Fibroblast of skin of right biceps (primary cell): ENCODE measurements at places on chromosomes 5 and 9.

DNA sequence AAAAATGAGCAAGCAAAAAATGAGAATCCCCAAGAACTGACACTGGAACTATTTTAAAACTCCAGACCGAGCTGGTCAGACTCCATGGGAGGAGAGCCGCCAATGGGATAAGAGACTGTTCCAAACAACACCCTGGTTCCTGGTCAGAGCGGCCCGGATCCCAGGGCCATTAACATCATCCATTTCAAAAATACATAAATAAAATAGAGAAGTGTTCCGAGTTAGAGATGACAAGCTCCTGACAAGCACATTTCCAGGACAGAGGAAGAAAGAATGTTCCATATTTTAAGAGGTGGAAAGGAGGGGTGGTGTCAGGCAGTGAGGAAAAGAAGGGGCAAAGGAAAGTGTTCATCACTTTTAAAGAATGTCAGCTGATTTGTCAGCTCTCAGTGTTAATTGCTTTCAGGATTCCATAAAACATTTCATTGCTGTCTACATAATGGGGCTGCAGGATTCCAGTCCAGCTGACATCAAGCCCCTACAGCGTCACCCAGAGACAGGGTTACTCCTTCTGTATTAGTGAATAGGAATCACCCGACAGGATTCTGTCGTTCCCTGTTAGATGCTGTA is 202.5 kb upstream of the TRIM32 start:
- DNase-seq: peak; percentile 58

- no peak for DNase-seq
Measured at GRCh38 chr9:5085993-5086392, 99.4 kb downstream of the INSL6 start.

GRCh38 chr5:139082813-139083498 is 115.2 kb downstream of the SIL1 start:
- no peak for DNase-seq

- DNase-seq: peak; percentile 26
Measured at GRCh38 chr5:115184770-115185169, 15.1 kb upstream of the TRIM36 start.

DNA sequence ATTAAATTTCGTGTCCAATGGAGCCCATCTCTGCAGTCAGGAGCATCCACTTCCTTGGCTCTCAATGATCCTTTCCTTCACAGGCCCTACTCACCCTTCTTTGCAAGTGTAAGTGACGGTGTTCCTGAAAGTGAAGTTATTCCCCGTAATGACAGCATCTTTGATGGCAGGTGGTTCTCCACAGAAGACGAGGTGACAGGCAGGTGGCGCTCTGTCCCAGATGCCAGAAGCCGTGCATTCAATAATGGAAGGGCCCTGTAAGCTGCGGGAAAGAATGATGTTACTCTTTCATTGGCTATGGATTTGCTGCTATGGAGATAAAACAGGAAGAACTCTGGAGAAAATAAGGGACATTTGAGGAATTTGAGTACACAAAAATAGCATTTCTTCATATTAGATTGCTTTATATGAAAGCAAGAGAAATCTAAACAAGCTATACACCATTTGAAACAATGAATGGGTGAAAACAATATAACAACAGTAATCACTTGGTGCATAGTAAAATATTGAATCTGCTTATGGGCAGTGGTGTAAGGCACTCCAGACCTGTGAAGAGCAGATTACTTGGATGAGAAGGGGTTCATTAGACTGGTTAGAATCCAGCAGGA is 89.9 kb upstream of the TXNDC8 start:
- peak; percentile 53 for DNase-seq

DNA sequence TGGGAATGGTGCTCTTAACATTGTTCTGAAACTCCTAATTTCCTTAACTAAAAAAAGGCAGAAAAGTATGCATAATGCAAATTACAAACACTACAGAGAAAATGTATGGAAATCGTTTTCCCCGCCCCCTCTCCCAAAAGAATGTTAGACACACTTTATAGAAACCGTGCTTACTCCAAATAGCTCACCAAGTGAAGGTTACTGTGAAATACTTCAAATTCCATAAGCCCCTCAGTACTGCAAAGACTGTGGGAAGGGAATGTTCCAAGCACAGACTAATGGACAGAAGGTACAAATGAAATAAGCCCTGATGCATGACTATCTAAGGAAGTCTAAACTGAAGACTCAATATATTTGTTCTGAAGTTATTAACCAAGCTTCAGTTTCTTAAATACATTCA is 12.5 kb downstream of the MAPKAP1 start:
- DNase-seq: peak; percentile 89

GRCh38 chr5:65855766-65856315 is 70.5 kb upstream of the ERBIN start:
- DNase-seq: no peak

DNA sequence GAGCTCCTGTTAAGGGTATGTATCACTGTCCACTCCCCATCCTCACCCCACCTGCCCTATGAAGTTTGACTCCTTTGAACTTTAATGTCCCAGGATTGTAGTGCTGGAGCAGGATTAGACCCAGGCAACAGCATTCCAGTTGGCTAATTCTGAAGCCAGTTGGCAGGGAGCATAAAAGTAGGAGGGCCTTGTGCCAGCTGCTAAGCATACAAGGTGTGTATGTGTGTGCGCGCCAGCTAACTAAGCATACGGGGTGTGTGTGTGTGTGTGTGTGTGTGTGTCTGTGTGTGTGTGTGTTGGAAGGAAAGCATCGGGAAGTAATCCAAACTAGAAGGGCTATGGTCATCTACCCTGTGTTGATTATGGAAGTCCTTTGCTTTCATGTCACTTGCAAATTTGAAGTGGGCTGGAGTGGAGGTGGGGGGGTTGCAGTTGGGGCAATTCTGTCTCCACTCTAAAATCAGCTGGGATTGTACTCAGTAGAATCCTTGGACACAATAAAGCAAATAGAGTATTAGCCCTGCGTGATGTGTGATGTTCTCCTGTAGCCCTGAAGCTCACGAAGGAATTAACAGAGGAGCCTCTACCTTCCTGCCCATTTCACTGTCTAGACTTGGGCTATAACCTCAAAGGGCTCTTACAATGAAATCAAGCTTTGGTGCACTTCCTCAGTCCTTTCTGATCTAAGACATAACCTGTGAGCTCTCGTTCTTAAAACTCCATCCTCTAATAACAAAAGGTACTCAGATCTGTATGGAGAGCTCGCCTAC is 26.9 kb downstream of the HMGCR start:
- DNase-seq: no peak

- no peak for DNase-seq
Measured at GRCh38 chr5:88279584-88279983, 10.9 kb upstream of the TMEM161B start.

- no peak for DNase-seq
Measured at GRCh38 chr5:175281257-175281656, 162.7 kb downstream of the DRD1 start.

- DNase-seq: no peak
Measured at GRCh38 chr9:30010691-30011090, 2373.8 kb upstream of the ACO1 start.

DNA sequence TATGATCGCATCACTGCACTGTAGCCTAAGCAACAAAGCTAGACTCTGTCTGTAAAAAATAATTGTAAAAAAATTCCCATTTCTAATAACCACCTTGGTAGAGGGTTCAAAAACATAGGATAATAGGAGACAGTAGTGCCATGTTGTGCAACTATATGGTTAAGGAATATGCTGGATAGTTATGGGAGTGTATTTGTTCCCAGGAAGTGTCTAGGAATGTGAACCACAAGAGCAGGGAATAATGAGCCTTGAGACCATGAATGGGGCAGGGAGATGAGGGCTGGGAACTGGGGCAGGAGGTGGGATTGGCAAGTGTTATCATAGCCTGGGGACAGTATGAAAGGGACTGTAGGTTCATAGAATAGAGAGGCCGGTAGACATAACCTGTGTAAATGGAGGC is 50.4 kb downstream of the RUSC2 start:
- peak; percentile 34 for DNase-seq

DNA sequence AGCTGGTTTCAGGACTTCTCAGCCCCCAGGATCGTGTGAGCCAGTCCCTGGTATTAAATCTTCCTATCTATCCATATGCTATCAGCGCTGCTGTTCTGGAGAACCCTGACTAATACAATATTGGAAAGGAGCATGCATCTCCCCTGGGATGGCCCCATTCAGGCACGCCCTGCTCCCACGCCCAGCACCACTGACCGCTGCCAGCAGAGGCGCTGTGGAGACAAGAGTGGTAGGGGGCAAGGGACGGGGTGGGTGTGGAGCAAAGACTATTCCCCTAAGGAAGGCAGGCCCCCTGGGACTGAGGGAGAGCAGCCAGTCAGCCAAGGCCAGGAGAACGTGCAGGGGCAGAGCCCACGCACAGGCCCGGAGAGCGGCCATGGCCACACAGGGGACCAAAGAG is 116.0 kb downstream of the VAV2 start:
- DNase-seq: no peak

GRCh38 chr9:121830441-121831140 is 179.2 kb downstream of the DAB2IP start:
- DNase-seq: no peak

DNA sequence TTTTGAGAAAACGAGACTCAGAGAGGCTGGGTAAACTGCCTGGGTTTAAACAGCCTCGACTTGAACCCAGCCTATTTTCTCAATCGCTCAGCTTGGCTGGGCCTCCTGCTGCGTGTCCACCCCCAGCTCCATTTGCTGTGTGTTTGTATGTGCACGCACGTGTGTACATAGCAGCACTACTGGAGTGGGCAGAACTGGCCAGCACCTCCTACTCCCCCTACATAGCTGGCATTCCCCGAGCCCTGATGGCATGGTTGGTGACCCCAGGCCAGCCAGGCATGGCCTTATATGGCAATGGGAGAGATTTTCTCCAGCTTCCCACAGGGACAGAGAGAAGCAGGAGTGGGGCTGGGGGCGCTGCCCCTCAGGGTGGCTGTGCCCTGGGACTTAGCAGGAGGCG is 4.1 kb downstream of the AIF1L start:
- no peak for DNase-seq

GRCh38 chr5:172437445-172438318 is 16.6 kb downstream of the SH3PXD2B start:
- peak; percentile 97 for DNase-seq

DNA sequence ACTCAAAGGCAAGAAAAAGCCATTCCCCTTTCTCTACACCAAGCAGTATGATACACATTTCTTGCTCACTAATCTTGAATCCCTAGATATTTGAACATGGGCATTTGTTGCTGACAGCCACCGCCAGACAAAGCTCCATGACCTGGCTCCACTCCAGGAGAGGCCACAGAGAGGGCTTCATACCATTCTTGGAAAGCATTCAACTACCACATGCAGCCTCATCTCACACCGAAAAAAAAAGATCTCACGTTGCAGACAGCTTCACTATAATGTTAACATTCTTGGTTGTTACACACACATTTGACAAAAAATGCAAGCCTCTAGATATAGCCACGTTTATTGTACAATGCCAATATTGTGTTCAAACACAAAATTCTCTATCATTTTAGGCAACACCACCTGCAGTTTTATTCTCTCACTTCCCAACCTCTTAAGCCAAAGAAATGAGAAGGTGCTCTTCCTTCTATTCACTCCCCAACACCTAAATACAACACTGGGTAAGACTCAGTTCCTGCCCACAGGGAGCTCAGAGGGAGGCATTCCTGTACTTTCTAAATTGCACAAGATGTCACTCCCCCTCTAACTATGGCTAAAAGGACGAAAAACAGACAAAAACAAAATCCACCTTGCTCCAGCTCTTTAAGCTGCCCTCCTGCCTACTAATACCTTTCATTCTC is 222.4 kb downstream of the TSSK1B start:
- peak; percentile 91 for DNase-seq

GRCh38 chr9:113875459-113876150 is 504 bp upstream of the ZNF618 start:
- peak; percentile 54 for DNase-seq

- no peak for DNase-seq
Measured at GRCh38 chr9:21889673-21890072, 87.2 kb downstream of the MTAP start.

- peak; percentile 25 for DNase-seq
Measured at GRCh38 chr5:82313016-82313415, 34.9 kb upstream of the RPS23 start.

GRCh38 chr9:112354081-112354743 is 20.8 kb upstream of the PTBP3 start:
- no peak for DNase-seq

GRCh38 chr5:94540856-94541494 is 77.4 kb downstream of the KIAA0825 start:
- DNase-seq: no peak

- no peak for DNase-seq
Measured at GRCh38 chr5:28390341-28390740, 1352.0 kb upstream of the CDH9 start.

DNA sequence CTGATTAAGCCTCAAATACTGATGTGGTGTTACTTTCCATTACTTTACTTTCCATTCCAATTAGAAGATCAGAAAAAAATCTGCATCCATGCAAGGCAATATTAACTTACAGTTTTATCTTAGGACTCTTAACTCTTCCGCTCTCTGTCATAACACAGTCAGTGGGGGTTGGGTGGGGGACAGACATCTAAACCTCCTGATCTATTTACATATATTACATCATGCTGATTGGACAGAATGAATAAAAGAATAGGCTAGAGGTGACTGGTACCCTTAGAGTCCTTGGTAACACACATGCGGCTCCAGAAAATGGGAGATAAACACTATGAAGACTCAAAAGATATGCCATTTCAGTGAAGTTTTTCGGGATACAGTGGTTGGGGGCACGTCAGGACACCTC is 27.6 kb downstream of the RAPGEF6 start:
- no peak for DNase-seq

DNA sequence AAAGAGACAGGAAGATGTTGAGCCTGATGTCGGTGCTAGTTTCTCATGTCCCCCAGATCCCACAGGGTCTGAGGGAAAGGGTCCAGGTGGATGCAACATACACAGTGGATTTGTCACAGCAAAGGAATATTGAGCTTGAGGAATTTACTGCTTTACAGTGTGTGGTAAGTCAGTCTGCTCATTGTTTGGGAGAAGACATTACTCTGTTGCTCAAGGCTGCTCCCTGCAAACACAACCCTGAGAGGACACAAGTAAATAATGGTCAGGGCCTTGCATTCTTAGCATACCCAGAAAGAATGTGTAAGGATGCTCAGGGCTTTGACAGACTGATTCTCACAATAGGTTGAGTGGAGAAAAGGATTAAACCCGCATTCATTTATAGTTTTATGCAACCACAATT is 7.3 kb upstream of the MAN2A1 start:
- peak; percentile 8 for DNase-seq

- peak; percentile 10 for DNase-seq
Measured at GRCh38 chr5:54823006-54823405, 162.4 kb downstream of the ESM1 start.

- no peak for DNase-seq
Measured at GRCh38 chr5:178988436-178989220, 6.5 kb downstream of the GRM6 start.

DNA sequence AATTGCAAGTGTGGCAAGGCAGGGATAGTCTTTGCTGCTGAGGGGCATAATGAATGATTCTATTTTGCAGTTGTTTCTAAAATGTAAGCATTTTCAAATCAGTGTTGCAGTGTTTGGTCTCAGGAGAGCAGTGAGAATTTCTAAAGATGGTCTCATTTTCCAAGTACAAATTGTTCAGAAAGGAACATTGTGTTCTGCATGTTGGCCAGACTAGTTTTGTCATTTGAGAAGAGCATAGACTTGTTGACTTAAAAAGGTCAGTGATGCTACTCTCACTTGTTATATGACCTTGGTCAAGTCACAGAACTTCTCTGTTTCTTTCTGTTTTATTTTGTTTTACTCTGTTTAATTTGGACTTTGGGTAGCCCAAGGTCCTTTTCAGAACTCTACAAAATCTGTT is 344.6 kb downstream of the OSTF1 start:
- DNase-seq: no peak
